Fibroblast of lung (primary cell): ENCODE measurements at places on chromosomes 3 and 15.
A peak's percentile ranks its signal among the peaks of the same experiment; 100 is the strongest.

GRCh38 chr3:30082652-30083051 is 523.7 kb upstream of the TGFBR2 start:
- no peak for DNase-seq

- peak; percentile 26 for DNase-seq
Measured at GRCh38 chr15:69848551-69849231, 249.0 kb downstream of the TLE3 start.

GRCh38 chr3:152491922-152492321 is 223.2 kb downstream of the MBNL1 start:
- no peak for DNase-seq

- no peak for DNase-seq
Measured at GRCh38 chr15:28876845-28877185, 9.0 kb upstream of the APBA2 start.

DNA sequence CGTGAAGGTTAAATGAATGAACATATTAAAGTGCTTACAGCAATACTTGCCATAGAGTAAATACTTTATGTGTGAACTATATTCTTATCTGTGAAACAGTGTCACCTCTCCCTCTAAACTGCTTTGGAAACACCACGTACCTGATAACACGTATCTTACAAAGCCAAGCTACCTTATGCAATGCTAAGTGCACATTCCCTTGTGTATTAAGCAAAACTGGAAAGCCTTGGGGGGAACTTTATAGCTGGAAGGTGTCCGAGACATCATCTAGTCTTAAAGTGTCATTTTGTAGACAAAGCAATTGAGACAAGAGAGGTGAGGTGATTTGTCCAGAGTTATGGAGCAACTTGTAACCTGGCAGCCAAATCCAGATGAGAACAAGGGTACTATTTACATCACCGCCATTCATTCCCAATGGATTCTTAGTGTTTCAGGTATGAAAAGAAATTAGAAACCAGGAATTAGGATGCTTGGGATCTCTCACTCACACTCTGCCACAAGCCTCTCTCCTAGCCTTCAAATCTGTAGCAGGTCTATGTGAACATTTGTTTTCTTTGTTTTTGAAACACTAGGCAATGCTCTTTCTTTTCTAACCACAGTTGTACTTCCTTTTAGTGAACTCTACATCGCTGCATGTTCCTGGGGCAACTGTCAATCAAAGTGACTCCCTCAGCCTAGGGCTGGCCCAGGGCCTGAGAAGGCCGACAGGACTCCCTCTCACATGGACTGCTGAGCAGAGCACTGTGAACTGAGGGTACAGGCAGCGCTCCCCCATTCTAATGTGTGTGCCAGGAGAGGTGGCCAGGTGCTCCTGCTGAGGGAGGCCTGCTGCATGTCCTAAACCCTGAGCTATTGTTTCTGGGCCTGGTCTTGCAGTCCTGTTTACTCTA is 13.9 kb upstream of the MGLL start:
- no peak for DNase-seq

GRCh38 chr3:13282986-13283876 is 136.9 kb downstream of the NUP210 start:
- DNase-seq, result no peak

- peak; percentile 32 for DNase-seq
Measured at GRCh38 chr3:116141724-116142123, 303.6 kb downstream of the LSAMP start.

GRCh38 chr3:45551214-45552010 is 43.1 kb upstream of the LIMD1 start:
- DNase-seq, result peak; percentile 98

DNA sequence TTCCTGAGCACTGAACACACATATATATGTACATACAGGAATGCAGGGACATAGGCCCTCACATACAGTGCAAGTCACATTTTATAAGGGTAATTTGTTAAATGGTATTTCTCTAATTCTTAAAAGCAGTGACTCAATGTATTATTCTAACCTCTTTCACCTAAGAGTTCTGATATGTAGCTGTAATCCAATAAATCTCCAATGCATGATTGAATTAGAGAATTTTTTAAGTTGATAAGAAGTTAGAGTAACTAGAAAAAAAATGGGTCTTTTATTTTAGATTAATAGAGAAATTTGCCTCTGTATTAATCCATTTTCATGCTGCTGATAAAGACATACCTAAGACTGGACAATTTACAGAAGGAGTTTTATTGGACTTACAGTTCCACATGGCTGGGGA is 98.2 kb downstream of the RBMS3 start:
- no peak for DNase-seq
